Activated CD4-positive, alpha-beta T cell treated with anti-CD3 and anti-CD28 coated beads, Interleukin-2, amount 50 U/mL, for 48 hours (primary cell): ENCODE measurements at places on chromosomes 3 and 15.

DNA sequence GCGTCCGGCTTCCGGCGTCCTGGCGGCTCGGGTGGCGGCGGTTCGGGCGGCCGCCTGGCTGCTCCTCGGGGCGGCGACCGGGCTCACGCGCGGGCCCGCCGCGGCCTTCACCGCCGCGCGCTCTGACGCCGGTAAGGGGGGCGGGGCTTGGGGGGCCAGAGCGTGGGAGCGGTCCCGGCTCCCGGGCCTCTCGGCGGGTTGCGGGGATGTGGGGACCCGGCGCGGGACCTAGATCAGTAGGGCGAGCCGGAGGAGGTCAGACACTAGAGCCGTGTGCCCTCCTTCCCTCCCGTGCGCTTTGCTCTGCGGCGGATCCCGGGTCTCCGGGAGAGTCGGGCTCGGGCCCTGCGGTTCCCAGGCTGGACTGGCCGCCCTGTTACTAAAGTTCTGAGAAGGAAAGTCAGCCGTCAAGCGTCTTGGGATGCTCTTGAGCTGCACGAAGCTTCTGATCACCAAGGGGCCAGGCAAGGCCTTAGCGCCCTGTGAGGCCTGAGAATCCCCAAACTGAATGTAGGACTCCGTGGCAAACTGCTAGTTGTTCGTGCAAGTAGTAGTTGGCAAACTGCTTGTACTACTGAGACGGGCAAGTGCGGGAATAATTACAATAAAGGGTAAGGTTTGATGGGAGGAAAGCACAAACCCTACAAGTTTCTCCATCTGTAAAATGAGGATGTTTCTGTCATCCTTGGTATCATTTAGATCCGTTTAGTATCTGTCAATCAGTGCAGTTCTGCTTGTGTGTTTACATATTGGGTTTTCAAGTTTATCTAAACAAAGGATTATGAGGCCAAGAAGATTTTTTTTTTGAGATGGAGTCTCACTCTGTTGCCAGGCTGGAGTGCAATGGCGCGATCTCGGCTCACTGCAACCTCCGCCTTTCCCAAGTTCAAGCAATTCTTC is 587 bp downstream of the PIGX start:
- peak; percentile 74 for DNase-seq

DNA sequence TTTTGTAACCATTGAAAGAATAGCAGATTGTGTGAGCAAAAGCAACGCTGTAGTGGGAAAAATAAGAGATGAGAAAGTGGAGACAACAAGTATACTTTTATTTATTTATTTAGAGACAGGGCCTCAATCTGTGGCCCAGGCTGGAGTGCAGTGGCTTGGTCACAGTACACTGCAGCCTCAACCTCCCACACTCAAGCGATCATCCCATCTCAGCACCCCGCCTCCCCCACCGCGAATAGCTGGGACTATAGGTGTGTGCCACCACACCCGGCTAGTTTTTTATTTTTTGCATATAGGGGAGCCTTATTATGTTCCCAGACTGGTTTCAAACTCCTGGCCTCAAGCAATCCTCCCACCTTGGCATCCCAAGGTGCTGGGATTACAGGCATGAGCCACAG is 1.6 kb upstream of the GLCE start:
- DNase-seq, result no peak

DNA sequence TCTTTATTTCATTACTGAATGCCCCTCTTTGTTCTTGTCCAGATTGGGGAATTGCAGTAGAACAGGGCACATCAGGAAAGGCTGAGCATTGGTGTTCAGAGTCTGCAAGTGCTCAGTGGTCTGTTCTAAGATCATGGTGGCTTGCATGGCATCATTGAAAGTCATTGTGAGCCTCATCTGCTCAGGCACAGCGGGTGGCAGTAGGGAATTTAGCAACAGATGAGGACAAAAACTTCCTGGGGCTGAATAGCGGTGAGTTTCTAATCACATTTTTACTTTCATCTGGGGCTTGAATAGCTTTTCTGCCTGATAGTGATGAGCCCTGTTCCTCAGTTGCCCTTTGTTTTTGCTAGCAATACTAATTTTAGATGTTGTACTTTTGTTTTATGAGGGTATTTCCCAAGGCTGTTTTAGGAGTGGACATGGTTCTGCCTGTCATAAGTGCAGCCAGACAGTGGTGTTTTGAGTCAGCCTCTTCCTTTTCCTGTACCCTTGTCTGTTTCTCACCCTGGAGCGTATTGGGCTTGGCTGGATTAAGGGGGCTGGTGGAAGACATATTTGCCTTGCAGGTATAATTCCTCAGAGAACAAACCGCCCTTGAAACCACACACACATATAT is 127.2 kb upstream of the IL12A start:
- no peak for DNase-seq

DNA sequence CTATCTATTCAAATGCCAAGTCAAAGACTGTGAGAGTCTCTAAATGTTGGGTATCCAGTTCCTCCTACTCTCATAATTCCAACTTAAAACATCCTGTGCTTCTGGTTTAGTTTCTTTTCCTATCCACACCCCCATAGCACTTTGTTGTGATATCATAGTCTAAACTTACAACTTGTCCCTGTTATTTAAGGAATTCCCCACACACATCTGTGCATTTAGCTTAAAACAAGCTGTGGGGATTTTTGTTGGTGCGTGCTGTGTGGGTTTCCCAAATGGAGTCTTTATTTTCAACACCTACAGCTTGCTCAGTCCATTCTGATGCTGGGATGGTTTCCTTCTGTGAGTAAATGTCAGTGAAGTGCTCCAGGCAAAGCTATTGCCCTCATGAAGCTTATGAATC is 167.3 kb downstream of the GMNC start:
- no peak for DNase-seq

GRCh38 chr3:80007522-80007921 is 239.7 kb upstream of the ROBO1 start:
- no peak for DNase-seq

- peak; percentile 11 for DNase-seq
Observed at GRCh38 chr15:70424937-70425411, 327.3 kb upstream of the TLE3 start.

DNA sequence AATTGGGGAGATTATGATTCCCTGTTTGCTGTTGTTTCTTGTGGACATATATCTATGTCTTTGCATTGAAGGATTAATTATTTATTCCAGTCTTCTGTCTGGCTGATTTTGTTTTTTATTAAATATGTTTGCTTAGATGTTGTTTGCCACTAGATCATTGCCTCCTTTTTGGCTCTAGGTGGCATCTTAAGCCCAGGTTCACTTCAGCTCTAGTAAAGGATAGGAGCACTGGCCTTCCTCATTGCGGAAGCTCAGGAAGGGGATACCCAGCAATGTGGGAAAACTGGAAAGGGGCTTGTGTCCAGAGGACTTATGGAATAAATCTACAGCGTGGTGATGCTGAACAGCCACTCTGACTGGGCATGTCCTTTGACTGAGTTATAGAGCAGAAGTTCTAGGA is 821.6 kb downstream of the PDCD6IP start:
- no peak for DNase-seq

GRCh38 chr3:102176333-102177050 is 258.3 kb upstream of the ZPLD1 start:
- no peak for DNase-seq

DNA sequence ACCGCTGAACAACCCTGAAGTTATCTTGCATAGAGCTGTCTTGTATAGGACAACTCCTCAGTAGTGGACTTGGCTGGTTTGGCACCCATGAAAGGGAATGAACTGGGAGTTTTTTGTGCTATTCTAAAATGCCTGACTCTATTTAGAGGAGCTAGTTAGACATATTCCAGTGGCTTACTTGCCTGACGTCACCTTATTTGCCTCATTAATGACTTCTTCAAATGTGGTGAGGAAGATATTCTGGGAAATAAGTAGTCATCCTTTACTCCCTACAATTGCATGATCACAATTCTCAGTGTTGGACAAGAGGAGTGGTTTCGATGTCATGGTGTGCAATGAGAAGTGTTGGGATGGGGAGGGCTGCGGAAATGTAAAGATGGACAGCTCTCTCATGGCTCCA is 509.2 kb upstream of the MDFIC2 start:
- DNase-seq, result no peak

- DNase-seq, result no peak
Observed at GRCh38 chr15:69914960-69915359, 182.8 kb downstream of the TLE3 start.

- no peak for DNase-seq
Observed at GRCh38 chr15:39511000-39511915, 69.6 kb upstream of the THBS1 start.

GRCh38 chr15:101540480-101541239 is 51.2 kb upstream of the PCSK6 start:
- no peak for DNase-seq

DNA sequence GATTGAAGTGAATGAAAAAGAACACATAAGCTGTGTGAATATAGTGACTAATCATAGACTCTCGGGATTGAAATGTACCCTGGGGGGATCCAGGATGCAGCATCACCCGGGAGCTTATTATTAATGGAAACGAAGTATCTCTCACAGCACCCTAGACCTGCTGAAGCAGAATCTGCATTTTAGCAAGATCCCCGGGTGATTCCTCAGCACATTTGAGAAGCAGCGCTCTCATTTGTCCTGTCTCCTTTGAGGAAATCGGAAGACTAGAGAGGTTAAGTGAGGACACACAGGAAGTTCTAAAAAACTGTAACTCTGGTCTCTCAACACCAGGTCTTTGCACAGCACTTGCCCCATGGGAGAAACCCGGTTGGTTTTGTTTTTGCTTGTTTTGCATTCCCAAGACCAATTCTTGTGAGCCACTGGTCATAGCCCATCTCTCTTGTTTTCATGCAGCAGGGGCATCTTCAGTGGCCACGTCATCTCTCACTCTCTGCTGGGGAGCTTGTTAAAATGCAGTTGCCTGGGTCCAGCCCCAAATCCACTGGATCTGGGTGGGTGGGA is 30.2 kb downstream of the ZNF710 start:
- no peak for DNase-seq

- DNase-seq, result peak; percentile 15
Observed at GRCh38 chr3:131386429-131387165, 5.0 kb downstream of the NUDT16 start.

- DNase-seq, result no peak
Observed at GRCh38 chr15:70664494-70664893, 98.9 kb downstream of the UACA start.

DNA sequence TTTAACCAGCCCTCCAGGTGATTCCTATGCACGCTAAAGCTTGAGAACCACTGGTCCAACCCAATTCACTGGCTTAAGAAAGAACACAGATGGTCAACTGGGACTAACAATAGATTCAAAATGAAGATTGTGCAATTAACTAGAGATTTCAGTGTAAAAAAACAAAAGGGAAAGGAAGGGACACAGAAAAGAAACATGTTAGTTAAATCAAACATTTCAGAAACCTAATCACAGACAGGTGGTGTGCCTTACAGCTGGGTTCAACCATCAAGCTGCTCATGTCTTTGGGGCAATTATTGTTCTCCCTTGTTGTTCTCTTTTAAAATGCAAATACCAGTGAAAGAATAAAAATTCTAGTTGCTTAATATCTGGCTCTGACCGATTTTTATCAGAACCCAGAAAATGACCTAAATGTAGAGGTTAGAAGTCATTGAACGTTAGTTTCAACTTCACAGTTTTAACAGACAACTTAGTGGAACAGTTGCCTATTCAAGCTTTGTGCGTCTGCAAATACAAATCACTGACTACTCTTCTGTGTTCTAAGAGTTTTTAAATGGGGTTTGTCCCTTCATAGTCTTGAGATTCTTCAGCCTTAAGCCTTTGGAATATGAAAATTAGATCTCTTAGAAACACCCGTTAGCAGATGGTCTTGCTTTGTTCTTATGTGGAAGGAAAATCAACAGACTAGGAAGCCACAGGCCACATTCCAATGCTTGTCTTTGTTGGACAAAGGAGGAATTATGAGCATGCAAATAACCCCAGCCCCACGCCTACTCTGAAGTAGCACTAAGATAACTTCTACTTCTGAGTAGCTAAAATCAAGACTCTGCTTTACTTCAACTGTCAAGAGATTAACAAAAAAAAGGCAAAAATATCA is 223.4 kb downstream of the ATP8B4 start:
- no peak for DNase-seq

- DNase-seq, result peak; percentile 64
Observed at GRCh38 chr3:179929091-179929529, 107.6 kb downstream of the PEX5L start.

GRCh38 chr3:100150473-100150872 is 36.2 kb upstream of the FILIP1L start:
- DNase-seq, result no peak

DNA sequence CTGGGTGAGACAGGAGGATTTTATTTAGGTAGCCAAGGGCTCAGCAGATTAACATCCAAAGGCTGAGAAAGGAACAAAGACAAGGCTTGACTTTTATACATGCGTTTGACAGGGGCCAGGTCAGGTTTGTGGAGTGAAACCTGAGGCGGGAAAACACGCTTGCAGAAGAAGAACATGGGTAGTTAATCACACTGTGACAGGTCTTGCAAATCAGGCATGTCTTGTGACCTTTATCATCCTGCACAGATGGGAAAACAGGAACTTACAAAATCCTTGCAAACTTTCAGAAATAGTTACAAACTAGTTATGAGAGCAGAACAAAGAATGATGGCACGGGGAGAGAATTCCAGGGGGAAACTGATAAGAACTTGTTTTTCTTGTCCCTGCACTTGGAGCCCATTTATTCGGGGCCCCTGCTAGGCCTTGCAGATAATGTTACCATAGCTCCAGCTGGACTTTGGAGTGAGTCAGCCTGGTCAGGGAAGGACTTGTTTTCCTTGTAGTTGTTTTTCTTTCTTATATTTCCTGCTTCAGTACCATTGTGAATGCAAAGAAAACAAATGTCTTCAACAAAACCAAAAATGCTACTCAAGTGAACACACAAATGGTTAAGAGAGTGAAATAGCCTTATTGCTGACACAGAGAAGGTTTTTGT is 965.9 kb upstream of the ROBO1 start:
- no peak for DNase-seq

GRCh38 chr15:74777769-74778598 is 3.9 kb upstream of the CSK start:
- no peak for DNase-seq

DNA sequence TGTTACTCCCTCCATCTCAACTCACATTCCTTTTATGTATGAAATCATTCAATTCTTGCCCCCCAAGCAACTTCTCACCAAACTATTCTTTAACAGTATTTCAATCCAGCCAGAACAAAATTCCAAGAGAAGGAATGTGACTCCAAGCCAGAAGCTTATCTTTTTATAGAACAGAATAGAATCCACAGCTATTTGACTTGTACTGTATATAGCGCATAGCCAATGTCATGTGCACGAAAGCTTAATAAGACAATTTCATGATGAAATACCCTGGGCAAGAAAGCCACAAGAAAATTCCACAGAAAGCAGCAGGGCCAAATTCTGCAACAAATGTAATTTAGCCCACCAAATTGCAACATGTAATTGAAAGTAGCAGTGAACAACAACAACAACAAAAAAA is 127.6 kb upstream of the UBE2E2 start:
- no peak for DNase-seq

GRCh38 chr15:65595960-65596359 is 15.0 kb downstream of the INTS14 start:
- DNase-seq, result no peak

GRCh38 chr3:141650783-141651182 is 87.3 kb upstream of the RNF7 start:
- DNase-seq, result no peak
